Activated CD4-positive, alpha-beta T cell treated with anti-CD3 and anti-CD28 coated beads, Interleukin-2, amount 50 U/mL, for 48 hours (primary cell): ENCODE measurements at places on chromosomes 11 and 22.

DNA sequence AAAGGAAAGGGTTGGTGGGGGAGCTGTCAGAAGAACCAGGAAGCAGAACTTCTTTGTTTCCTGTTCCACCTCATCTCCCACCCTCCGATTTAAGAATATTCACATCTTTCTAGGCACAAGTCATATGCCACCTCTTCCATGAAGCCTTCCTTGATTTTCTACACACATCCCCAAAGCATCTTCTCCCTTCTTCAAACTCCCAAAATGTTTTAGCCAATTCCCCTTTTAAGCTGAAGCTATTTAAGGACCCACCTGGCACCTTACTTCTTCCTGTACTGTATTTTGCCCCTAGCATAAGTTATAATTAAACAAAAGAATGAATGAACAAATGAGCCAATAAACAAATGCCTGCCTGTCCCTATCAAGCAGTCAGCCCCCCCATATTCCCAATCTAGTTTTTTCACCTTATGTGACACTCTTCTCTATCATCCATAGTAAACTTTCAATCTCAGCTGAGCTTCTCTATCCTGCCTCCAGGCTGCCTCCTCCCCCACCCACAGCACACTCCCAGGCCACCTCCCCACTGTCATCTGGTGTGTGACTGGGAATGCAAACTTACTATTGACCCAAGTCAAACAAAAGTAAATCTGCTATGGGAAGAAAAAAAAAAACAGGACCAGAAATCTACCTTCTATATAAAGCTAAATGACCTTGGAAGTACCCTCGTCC, 3.9 kb downstream of the TNKS1BP1 start:
- no peak for DNase-seq

- DNase-seq = no peak
Measured at GRCh38 chr11:57353036-57353435, 14.9 kb downstream of the P2RX3 start.

GRCh38 chr22:21044931-21045584, 688 bp upstream of the LRRC74B start:
- no peak for DNase-seq

- DNase-seq = no peak
Measured at GRCh38 chr11:6637871-6638270, 17.7 kb downstream of the DCHS1 start.

DNA sequence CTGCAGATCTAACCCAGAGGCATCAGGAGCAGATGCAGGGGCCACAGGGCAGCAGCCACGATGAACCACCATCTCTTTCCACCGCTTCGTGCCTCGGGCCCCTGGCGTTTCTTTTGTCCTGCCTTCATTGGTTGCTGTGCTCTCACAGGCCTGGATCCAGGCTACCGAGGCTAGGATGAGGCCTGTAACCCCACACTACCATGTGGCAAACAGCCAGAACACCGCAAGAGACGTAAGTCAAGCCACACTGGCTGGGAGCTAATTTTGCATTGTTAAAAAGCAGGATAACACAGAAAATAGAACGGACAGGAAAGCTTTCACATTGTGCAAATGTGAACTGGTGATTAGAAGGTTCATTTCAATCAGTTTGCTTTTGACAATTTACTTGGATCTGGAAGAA, 15.7 kb upstream of the ARFGAP3 start:
- DNase-seq = no peak

DNA sequence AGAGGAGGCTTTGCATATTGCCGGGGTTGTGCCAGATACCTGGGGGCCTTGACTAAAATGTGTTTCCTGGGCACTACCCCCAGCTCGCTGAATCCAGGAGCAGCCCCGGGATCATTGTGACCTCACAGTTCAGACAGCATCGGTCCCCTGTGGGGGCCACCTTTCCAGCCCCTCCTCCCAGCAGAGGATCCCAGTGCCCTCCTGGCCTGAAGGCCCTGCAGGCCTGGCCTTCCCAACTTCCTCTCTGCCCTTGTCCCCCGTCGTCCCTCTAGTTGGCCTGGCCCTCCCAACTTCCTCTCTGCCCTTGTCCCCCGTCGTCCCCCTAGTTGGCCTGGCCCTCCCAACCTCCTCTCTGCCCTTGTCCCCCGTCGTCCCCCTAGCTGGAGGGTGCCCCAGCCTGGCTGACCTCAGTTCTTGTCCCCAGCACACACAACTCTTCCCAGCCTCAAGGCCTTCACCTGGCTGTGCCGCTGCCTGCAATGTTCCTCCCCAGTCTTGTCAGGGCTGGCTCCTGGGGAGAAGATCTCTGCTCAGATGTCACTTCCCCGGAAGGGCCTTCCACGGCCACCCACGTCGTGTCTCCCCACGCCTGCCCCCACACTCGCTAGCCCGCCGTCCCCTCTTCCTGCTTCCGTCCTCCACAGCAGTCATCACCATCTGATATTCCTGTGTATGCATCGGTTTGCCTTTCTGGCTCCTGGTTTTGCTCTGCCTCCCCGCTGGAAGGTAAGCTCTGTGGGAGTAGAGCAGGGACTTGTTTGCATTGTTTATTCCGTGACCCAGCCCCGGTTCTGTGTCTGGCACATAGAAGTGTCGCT, 12.6 kb upstream of the ANO1 start:
- DNase-seq = no peak

DNA sequence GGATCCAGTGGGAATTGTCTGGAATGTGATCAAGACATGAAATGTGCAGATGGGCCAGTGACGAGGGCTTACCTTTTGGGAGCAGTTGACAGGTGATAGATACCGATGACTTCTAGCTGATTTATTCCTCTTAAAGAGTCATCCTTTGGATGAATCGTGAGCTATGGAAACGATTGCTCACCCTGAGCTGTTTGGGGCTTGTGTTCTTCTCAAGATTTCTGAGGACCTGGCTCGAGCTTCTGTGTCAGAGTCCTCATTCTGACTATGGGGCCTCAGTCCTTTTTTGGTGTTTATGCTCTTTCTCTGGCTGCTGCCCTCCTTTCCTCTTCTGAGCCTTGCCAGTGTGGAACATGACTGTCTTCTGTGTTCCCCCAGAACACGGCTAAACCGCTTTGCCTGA, 11.9 kb upstream of the AMPD3 start:
- peak; percentile 45 for DNase-seq

DNA sequence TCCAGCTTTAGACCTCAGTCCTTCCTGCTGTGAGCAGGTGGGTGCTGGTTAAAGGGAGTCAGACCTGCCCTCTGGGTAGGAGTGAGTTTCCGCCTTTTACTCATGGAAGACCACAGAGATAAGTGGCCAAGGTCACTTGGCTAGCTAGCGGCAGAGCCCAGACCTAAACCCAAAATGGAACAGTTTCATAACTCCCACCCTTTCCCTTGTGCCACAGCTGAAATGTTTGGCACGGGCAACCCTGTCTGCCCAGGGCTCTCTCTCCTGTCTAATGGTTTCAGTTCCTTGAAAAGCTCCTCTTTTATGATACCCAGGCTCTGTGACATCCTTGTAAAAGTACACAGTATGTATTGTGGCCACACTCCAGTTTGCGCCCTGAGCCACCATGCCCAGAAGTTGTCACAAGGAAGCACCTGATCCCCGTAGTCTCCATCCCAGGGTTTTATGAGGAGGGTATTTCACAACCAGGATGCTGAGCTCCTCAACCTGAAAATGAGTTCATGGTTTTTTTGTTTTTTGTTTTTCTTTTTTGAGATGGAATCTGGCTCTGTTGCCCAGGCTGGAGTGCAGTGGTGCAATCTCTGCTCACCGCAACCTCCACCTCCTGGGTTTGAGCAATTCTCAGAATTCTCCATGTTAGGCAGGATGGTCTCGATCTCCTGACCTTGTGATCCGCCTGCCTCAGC, 5.1 kb downstream of the MB start:
- DNase-seq = no peak
